Islet precursor cell (in vitro differentiated cells): ENCODE measurements at places on chromosomes 16 and 17.
A peak's percentile ranks its signal among the peaks of the same experiment; 100 is the strongest.

- DNase-seq, result no peak
Measured at GRCh38 chr17:30545024-30545423, 67.8 kb downstream of the GOSR1 start.

DNA sequence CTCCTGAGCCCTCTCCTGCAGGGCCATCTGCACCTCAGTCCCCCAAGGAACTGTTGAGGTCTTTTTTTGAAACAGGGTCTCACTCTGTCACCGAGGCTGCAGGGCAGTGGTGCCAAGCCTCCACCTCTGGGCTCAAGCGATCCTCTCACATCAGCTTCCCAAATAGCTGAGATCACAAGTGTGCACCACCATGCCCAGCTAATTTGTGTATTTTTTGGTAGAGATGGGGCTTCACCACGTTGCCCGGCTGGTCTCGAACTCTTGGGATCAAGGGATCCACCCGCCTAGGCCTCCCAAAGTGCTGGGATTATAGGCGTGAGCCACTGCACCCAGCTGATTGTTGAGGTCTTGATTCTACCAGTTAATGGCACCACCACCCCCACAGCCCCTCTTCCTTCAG, 27.9 kb upstream of the ENDOV start:
- DNase-seq, result peak; percentile 39

DNA sequence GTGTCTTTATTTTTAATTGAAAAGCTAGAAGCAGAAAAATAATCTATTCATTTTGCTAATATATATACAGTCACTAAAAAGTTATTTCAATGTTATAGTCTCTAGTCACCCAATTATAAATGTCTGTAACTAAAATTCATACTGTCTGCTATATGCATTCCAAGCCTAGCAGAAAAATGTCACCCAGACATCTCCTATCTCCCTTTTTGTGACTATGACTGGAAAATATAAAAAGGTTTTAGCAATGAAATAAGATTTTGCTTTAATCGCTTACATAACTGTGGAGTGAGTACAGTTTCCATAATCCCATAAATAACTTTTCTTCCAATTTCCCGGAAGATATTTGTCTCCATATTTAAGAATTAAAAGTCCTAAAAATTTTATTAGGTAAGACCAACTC, 88.6 kb downstream of the BRIP1 start:
- DNase-seq, result no peak

DNA sequence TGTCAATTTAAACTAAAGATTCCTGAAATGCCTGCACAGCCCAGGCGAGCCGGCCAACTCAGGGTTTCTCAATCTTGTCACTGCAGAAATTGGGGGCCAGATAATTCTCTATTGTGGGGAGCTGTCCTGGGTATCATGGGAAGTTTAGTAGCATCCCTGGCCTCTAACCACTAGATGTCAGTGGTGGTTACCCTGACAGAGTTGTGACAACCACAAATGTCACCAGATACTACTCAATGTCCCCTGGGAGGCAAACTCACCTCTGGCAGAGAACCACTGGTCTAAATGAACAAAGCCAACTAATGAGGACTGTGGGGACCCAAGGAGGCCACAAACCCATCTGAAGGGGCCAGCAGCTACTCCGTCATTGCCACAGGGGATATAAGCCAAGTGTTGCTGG, 90.9 kb downstream of the MYH11 start:
- peak; percentile 60 for DNase-seq

- DNase-seq, result peak; percentile 56
Measured at GRCh38 chr17:34675605-34676004, 96.2 kb downstream of the TMEM132E start.

GRCh38 chr16:53090591-53091411, 36.0 kb downstream of the CHD9 start:
- DNase-seq, result peak; percentile 52

DNA sequence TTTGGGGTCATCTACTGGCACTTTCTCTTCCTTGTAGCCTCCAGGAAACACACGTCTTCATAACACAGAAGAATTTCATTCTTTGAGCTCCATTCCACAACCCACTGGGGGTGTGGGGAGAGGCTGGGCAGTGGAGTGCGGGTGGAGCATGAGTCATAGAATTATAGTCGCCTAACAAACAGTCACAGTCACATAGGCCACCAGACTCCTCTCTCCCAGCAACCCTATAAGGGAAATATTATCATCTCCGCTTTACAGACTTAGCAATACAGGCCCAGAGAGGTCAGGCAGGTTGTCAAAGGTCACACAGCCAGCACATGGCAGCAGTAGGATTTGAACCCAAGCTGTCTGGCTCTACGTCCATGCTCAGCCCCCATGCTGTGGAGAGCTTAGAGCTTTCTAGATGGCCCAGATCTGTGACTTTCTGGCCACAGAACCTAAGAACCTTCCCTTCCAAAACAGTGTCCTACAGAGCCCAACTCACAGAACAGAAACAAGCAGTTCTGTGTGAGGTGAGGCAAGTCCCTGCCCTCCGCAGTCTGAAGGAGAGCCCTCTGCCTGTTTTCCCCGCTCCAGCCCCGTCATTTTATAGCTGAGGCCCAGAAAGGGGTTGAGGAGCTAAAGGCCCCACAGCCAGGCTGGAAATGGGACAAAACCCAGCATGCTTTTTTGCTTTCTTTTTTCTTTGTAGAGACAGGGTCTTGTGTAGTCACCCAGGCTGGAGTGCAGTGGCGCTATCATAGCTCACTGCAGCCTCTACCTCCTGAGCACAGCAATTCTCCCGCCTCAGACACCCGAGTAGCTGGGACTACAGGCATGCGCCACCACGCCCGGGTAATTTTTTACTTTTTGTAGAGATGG, 10.7 kb upstream of the LITAF start:
- DNase-seq, result no peak

DNA sequence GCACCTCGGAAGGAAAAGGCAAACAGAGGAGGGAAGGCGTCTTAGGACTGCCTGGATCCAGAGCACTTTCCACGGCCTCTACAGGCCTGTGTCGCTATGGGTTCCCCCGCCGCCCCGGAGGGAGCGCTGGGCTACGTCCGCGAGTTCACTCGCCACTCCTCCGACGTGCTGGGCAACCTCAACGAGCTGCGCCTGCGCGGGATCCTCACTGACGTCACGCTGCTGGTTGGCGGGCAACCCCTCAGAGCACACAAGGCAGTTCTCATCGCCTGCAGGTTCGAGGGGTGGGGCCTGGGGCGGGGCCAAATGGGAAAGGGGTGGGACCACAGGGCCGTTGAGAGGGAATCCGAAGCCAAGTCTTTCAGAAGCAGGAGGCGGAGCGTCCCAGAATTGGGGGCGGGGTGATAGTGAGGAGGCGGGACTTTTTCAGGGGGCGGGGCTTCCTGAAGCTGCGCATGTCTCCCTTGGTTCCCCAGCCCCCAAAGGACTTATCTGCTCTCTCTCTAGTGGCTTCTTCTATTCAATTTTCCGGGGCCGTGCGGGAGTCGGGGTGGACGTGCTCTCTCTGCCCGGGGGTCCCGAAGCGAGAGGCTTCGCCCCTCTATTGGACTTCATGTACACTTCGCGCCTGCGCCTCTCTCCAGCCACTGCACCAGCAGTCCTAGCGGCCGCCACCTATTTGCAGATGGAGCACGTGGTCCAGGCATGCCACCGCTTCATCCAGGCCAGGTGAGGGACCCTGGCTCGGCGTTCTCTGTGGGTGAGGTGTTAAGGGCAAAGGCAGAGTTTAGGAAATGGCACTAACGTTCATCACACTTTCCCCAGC, 939 bp downstream of the BCL6B start:
- peak; percentile 98 for DNase-seq

GRCh38 chr17:80339731-80340456, 75.1 kb upstream of the ENDOV start:
- DNase-seq, result no peak

GRCh38 chr17:51653878-51654277, 393.5 kb downstream of the UTP18 start:
- peak; percentile 76 for DNase-seq

DNA sequence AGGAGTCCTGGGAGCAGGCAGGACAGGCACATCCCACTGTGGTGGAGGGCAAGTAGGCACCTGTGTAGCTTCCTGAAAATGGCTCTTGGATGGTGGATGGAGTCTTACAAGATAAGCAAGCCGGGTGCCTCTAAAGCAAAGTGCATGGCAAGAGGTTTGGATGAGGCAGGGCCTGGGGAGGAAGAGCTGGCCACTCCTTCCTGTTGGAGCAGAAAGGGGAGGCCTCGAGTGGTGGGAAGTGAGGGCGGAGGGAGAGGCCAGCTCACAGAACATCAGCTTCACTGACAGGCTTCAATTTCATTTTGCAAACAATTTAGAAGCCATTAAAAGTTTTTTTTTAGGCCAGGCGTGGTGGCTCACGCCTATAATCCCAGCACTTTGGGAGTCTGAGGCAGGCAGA, 31.0 kb downstream of the CD300A start:
- peak; percentile 40 for DNase-seq

- peak; percentile 77 for DNase-seq
Measured at GRCh38 chr17:1912146-1912545, 82.3 kb downstream of the RPA1 start.

GRCh38 chr16:11151885-11152629, 103.9 kb downstream of the SOCS1 start:
- DNase-seq, result no peak

DNA sequence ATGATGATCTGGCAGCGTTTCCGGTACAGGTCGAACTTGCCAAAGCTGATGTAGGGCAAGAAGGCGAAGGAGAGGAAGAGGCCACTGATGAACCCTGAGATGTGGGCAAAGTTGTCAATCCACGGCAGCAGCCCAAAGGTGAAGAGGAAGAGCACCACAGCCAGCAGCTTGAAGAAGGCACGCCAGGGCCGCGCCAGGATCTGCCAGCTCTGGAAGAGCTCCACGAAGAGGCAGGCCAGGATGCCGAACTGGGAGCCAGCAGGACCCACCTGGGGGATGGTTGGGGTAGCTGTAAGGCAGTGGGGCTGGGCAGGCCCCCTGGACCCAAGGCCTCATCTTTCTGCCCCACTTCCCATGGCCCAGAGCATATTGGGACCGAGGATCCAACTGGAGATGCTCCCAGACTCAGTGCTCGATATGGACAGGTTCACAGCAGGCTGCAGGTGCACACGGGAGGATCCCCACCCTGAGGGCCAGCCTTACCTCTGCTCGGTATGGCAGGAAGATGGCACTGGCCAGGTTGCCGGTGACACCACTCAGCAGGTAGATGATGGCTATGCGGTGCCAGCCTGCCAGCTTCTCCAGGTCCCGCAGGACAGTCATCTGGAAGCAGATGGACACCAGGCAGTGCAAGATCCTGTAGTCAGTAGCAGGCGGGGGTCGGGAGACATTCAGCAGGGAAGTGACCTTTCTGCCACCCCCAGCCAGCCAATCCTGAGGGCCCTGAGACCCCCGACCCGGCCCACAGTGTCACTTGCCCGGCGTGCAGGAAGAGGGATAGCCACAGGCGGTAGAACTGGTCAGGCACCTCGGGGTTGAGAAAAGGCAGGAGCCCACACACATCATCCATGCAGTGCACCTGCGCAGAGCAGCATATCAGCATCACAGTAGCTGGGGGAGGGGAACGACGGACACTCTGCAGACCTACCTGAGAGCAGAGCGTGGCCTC, 5.1 kb downstream of the SNRNP25 start:
- no peak for DNase-seq

GRCh38 chr16:86090461-86091170, 191.7 kb downstream of the IRF8 start:
- DNase-seq, result no peak

- DNase-seq, result no peak
Measured at GRCh38 chr17:40597156-40597555, 31.9 kb upstream of the CCR7 start.

- peak; percentile 86 for DNase-seq
Measured at GRCh38 chr16:69169051-69169450, 17.9 kb upstream of the SNTB2 start.

DNA sequence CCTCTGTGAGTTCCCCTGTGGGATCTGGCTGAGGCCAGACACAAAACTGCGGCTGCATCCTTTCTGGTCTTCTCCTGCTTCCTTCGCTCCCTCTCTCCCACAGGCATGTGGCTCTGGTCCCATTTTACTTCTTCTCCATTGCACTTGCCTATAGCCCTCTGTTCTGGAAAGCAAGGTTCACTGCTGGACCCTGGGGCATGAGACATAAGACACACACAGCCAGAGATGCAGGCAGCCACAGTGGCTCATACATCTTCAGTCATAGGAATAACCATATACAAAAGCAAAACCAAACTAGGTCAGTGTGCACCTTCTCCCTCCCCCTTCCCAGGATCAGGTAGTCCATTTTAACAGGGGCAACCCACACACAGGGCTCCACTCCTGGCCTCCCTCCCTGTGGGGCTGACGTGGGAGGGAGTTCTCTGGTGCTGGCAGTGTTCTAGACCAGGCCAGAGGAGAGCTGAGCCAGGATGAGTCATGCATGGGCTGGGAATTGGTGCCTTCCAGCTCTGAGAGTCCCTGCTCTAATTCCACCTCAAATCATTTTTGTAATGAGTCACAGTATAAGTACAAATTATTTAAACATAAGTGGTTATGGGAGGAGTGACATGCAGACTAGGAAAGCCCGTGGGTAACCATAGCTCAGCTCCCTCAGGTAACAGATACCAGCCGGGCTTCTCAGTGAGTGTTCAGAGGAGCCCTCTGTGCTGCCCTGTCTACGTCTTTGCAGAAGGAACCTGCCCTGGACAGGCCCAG, 58.0 kb downstream of the ASIC2 start:
- DNase-seq, result peak; percentile 82

GRCh38 chr17:1206026-1206777, 26.4 kb upstream of the ABR start:
- no peak for DNase-seq

GRCh38 chr17:49836111-49837030, 11.5 kb downstream of the TAC4 start:
- no peak for DNase-seq

DNA sequence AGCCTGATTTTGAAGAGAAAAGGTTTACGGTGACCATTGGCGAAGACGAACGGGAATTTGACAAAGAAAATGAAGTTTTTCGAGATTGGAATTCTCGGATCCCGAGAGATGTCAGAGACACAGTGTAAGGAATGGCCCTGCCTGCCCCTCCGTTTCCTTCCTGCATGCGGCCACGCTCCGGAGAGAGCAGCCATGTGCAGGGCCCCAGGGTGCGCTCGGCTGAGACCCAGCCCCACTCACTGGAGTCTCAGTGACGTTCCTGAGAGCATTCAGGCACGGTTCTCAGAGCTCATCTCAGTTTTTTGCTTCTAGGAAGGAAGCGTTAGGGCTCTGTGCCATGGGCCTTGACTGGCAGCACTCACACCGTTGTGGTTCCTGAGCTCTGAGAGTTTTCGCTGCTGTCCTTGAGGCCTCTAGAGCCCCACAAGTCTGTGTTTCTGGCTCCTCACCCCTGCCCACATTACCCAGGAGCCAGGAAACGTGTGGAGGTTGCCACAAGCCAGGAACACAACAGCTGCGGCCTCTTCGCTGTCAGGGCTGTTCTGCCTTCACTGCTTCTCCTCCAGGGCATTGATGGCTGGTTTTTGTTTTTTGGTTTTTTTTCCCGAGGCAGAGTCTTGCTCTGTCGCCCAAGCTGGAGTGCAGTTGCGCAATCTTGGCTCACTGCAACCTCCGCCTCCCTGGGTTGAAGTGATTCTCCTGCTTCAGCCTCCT, 29.8 kb downstream of the ZC3H18 start:
- no peak for DNase-seq

- no peak for DNase-seq
Measured at GRCh38 chr16:14017886-14018285, 53.2 kb upstream of the MRTFB start.

- no peak for DNase-seq
Measured at GRCh38 chr16:68072038-68072695, 13.0 kb upstream of the NFATC3 start.

GRCh38 chr17:82101767-82102679, 4.0 kb upstream of the FASN start:
- no peak for DNase-seq
